NCI-H460 (cell line): ENCODE measurements at places on chromosomes 6 and 20. TPM values are rescaled to one million over a fixed set of nuclear protein-coding genes. Genes with fewer than 3 reads are reported as not detected.

The ATP9A gene
- 28.7 and 31.8 TPM in 2 replicates for total RNA-seq

The STMND1 gene
- not detected in 2 replicates for total RNA-seq

The FITM2 gene
- 13.0 and 14.3 TPM in 2 replicates for total RNA-seq

The TUBB1 gene
- total RNA-seq = not detected in 2 replicates

The CLIC5 gene
- not detected in 2 replicates for total RNA-seq
